ENCODE measurements at places on chromosomes 2 and 18.

- DNase-seq, result no peak
Observed at GRCh38 chr2:177211169-177211568, 1.4 kb upstream of the HNRNPA3 start.

DNA sequence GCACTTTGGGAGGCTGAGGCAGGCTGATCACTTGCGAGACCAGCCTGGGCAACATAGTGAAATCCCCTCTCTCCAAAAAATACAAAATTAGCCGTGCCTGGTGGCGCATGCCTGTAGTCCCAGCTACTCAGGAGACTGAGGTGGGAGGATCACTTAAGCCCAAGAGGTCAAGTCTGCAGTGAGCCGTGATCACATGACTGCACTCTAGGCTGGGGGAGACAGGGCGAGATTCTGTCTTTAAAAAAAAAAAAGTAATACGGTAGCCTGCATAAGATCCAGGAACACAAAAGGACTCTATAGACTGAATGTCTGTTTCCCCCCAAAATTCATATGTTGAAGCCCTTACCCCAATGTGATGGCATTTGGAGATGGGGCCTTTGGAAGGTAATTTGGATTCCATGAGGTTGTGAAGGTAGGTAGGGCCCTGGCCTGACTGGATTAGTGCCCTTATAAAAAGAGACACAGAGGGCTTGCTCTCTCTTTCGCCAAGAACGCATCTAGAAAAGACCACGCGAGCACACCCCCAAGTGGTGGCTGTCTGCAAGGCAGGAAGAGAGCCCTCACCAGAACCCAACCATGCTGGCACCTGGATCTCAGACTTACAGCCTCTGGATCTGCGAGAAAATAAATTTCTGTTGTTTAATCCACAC lies 17.0 kb downstream of the MBOAT2 start:
- DNase-seq, result no peak

DNA sequence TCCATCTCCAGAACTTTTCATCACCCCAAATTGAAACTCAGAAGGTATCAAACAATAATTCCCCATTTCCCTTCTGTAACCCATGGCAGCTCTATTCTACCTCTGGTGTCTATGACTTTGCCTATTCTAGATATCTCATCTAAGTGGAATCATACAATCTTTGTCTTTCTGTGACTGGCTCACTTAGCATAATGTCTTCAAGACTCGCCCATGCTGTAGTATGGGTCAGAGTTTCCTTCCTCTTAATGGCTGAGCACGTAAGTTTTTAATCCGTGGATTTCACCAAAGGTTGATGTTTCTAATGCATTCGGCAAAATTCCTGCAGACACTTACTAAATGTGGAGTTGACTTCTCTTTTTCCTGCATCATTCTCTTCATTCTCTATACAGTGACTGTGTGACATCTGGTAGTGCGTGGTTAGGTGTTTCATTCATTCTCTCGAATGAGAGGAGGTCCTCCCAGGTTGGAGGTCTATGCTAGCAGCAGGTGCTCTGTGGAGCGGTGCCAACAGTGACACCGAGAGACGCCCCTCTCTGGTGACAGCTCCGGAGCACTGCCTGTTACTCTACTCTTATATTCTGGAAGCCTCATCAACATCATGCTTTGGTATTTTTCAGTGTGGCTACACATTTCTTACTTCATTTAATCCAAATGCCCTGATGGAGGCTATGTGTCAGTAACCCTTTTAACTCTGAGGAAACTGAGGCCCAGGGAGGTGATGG lies 50.1 kb downstream of the ATOH8 start:
- no peak for DNase-seq

- no peak for DNase-seq
Observed at GRCh38 chr2:230417436-230417835, 1.4 kb downstream of the SP100 start.

GRCh38 chr18:51559902-51560287 lies 362.4 kb upstream of the MEX3C start:
- no peak for DNase-seq

DNA sequence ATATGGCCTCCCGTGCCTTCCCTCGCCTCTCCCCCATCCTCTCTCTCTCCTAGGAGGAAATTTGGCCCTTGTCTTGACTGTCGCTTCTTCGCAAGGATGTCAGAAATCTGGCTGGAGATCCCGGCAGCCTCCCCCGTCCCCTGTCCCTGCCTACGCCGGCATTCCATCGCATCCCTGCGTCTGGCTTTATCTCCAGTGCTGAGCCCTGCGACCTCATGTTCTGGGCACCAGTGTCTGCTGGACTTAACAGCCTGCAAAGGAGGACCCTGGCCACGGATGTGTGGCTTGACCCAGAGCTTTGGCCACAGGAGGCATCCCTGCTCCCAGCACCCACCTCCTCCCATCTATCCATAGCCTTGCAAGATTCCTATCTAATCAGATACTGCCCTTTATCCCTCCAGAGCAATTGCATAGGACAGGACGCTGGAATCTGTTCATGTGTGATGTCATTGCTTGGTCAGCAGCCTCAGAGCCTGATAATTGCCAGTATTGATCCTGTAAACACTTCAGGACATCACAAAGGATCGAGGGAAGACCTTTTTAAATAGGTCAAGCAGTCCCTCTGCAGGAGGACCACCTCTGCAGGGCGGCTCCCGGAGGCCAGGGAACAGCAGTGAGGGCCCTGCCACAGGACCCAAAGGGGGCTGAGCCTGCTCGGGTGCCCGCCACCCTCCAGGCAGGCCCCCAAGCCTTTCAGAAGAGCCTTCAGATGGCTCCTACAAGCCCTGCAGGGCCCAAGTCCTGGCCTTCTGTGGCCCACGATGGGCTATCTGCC lies 168.2 kb downstream of the TWIST2 start:
- no peak for DNase-seq

DNA sequence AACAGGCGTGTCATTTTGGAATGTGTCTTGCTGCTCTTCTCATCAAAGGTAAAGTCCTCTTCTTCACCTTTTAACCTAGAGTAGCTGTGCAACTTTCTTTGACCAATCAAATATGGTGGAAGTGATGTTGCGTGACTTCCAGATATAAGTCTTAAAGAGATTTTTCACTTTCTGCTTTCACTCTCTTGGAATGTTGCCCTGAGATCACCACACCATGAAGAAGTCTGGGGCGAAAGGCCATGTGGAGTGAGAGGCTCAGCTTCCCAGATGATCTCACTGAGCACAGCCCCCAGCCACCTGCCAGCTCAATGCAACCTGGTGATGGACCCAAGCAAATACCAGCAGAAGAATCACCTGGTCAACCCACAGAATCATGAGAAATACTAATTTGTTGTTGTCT lies 7.1 kb upstream of the GALNT3 start:
- DNase-seq, result no peak

DNA sequence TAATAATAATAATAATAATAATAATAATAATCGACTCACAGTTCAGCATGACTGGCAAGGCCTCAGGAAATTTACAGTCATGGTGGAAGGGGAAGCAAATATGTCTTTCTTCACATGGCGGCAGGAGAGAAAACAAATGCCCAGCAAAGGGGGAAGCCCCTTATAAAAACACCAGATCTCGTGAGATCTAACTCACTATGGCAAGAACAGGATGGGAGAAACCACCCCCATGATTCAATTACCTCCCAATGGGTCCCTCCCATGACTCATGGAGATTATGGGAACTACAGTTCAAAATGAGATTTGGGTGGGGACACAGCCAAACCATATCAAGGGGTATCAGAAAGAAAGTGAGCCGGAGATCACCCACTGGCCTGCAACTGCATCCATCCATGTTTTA lies 40.5 kb upstream of the PAPOLG start:
- DNase-seq, result no peak

GRCh38 chr2:5287558-5288334 lies 404.4 kb upstream of the SOX11 start:
- DNase-seq, result no peak

DNA sequence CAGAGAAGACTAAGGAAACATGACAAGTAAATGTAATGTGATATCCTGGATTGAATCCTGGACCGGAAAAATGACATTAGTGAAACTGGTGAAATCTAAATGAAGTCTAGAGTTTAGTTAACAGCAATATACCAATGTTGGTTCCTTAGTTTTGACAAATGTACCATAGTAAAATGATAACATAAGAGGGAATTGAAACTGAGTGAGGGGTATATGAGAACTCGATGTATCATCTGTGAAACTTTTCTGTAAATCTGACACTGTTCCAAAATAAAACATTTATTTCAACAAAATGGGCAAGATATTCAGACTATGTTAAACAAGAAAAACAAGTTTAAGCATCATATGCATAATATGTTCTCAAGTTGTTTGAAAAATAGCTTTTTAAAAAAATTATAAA lies 63.8 kb downstream of the OLA1 start:
- no peak for DNase-seq
